ENCODE measurements at places on chromosomes 1 and 21.
A peak's percentile ranks its signal among the peaks of the same experiment; 100 is the strongest.

DNA sequence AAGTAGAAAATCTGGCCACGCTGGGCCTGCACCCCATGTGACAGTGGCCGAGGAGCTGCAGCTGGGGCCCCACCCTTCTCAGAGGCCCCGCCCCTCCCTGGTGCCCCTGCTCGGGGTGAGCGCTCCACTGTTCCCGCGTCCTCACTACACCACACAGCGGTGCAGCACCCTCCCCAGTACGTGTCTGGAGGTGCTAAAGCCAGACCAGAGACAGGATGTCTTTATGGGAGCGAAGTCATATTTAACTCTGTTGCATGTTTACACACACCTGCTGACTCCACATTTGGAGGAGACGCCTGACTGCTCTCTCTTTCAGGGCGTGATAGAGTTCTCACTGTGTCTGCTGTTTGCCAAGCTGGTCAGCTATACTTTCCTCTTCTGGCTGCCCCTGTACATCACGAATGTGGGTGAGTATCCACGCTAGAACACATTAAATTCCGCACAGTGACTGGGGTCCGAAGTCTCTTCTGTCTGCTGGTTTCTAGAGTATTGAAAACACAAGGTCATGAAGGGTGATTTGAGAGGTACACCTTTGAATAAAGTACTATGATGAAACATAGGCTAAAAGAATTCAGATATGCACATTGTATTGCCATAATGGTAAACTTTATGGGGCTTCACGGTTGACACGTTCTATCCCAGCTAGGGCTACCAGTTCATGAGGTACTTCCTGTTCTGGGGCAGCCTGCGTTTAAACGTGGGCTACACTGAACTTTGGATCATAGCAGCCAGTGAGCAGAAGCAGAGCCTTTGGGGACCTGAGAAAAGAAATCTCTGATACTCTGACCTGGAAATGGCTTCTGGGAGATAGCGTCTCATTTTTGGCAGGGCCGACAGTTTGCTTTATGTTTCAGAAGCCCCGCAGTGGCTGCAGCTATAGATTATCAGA is 48.4 kb downstream of the SLC37A1 start:
- DNase-seq: no peak

DNA sequence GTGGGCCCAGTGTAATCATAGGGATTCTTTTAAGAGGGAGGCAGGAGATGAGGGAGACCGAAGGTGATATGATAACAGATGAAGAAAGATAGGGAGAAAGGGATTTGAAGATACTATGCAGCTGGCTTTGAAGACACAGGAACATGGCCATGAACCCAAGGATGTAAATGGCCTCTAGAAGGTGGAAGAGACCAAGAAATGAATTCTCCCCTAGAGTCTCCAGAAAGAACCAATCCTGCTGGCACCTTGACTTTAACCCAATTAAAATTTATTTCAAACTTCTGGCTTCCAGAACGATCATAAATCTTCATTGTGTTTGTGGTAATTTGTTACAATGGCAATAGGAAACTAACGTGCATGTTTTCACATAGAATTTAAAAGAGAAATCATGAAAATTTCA is 95.0 kb upstream of the GORAB start:
- DNase-seq: peak; percentile 8

DNA sequence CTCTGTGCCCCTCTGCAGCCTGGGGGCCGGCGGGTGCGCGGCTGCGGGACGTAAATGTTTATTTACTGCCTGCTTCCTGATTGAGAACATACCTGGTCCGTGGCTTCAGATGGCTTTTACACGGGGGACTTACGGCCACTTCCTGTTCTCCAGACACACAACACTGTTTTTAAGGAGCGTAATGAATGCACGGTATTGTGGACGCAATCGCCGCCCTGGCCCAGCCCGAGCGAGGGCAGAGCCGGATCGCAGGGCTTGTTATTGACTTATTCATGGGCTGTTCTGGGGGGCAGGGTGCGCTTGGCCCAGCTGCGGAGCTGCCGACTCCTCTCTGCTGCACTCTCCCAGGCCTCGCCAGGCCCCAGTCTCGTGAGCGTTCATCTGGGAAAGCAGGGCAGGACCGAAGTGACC is 52.8 kb upstream of the ACTRT2 start:
- no peak for DNase-seq

DNA sequence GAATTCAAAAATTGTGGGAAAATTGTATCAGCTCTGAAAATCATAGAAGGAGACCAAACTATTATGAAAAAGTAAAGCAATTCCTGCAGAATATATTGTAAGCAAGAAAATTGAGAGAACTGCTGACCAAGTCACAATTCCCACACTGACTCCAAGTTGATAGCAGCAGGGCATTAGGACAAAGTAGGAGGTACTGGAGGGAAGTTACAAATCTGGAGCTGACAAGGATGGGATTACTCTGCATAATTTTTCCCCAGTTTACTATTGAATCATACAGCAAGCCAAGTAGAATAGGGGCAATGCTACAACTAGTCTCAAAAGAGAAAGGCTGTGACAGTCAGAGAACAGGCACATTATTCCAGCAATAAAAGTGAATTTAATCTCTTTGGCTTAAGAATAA is 161.3 kb upstream of the USP25 start:
- DNase-seq: no peak

DNA sequence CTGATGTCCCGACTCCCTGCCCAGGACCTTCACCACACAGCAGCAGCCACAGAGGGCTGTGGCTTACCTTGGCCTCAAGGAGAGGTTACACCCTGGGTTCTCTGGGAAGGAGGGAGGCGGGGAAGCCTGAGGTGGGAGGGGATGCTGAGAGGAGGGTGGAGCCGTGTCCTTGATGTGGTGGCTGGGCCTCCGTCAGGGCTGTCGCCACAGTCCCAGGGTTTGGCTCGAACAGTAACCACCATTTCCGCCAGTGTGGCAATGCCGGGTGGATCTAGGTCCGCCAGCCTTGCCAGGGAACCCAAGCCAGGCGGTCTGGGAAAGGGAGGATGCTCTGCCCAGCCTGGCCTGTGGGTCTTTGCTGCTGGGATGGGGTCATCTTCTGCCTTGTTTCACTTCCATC is 18.4 kb upstream of the CDCA8 start:
- DNase-seq: no peak

DNA sequence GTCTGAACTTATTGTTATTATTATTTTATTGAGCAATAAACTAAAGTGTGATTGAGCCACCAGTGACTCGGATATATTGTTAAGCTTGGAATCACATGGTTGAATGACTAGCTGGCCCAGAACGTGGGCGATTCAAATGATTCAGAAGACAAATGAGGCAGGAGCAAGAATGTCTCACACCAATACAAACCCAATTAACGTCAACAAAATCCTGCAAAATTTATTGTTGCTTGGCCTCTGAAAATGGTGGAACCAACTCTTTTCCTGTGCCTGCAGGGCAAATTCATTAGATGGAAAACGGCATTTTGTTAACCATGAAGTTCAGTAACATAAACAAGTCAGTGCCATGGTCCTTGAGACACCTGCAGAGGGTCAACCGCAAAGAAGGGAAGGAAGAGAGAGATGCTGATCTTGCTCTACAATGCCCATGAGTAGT is 482.0 kb downstream of the SETD4 start:
- DNase-seq: no peak

DNA sequence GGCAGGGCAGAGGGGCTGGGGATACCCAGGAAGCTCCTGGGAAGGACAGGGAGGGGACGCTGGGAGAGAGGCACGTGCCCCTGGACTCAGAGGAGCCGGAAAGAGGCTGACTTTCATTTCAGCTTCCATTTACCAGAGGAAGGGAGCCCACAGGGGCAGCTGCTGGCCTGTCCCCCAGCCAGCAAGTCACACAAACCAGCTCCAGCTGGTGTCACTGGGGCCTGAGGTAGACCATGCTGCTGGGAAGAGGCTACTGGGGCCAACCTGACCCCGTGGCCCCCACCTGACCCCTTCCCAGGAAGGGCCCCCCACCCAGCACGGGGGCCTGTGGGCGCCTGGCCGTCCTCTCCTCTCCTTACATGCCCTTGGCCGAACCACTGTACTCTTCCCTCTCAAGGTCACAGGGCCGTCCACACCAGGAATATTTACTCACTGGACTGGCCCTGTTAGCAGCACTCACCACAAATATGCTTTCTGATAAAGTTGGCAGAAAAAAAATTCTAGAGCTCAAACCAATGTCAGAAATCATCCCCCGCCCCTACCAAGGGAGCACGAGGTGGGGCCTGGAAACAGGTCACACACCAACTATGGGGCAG is 110.5 kb downstream of the CASZ1 start:
- DNase-seq: no peak

GRCh38 chr1:202516434-202516877 is 168.0 kb downstream of the PPP1R12B start:
- no peak for DNase-seq

DNA sequence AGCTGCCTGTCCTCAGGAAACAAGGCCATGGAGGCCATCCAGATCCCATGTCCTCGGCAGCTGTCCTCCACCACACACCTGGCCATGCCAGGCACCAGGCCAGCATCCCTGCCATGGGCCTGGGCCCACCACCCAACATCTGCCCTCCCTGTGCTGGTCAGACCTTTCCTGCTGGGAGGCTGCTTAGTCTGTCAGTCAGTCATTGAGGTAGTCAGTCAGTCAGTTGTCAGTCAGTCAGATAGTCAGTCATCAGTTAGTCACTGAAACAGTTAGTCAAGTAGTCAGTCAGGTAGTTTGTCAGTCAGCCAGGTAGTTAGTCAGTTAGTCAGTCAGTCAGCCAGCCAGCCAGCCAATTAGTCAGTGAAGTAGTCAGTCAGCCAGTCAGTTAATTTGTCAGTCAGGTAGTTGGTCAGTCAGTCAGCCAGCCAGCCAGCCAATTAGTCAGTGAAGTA is 17.2 kb downstream of the KRTAP10-1 start:
- no peak for DNase-seq

GRCh38 chr1:212633161-212633560 is 24.6 kb downstream of the ATF3 start:
- no peak for DNase-seq

DNA sequence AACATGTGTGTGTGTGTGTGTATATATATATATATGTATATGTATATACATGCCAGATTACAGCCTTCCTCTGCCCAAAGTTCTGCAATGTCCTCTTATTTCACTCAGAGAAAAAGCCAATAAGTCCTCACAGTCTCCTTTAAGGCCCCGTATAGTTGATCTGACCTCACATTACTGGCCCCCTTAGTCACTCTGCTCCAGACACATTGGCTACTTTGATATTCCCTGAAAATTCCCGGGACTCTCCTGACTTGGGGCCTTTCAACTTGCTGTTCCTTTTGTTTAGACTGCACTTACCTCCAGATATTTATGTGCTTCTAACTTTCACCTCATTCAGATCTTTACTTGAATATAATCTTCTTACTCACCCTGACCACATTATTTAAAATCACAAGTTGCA is 4.2 kb upstream of the BSDC1 start:
- DNase-seq: no peak

DNA sequence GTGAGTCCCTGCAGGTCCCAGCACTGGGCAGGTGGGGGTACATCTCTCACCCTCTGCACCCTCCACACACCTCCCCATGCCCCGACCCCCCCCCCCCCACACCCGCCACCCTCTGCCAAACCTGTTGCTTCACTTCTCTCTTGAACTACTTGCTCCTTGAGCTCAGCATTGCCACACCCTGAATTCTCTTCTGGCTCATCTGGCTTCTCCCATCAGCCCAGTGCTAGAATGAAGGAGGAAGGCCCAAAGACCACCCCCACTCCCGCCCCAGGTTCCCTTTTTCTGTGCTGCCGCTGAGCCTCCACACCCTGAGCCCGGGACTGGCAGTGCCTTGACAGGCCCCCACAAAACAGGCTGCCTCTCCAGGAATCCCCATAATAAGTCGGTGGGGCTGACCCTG is 6.4 kb upstream of the TNNI1 start:
- DNase-seq: no peak

DNA sequence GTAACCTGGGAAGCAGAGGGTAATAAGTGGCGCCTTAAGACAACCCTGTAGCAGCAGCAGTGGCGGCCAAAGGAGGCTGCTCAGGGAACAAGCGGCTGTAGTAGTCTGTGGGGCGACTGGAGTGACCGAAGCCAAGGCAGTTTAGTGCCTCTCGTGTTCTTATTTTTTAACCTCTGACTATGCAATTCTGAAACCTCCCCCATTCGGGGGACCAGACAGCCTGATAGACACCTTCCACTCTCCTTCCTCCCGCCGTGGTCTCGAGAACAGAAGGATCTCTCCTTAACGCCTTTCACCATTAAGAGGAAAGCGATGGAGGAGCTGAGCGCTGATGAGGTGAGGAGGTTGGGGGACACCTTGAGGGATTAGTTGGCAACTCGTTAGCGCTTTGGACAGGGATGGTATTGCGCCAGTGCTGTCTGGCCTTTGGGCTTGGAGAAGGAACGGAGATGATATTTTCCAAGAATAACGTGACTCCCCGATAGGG is 644 bp downstream of the UBE4B start:
- peak; percentile 61 for DNase-seq

DNA sequence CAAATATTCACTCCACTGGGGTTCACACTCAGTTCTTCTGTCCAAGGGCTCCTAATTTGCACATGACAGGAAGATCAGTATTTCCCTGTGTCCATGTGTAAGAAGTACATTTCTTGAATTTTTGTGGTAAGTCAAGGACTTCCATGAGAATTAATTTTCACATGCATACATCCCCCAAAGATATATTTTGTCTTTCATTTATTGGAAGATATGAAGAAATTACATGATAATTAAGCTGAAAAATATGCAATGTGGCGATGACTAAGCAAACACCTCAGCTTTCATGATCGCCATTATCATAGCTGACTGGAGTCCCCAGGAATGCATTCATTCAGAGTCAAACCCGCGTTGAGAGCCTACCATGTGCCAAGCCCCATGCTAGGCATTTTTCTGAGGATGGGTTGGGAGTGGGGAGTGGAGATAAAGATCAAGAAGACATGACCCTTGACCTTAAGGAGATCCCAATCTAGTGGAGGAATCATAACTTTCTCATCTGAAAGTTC is 104.6 kb upstream of the F3 start:
- DNase-seq: no peak

DNA sequence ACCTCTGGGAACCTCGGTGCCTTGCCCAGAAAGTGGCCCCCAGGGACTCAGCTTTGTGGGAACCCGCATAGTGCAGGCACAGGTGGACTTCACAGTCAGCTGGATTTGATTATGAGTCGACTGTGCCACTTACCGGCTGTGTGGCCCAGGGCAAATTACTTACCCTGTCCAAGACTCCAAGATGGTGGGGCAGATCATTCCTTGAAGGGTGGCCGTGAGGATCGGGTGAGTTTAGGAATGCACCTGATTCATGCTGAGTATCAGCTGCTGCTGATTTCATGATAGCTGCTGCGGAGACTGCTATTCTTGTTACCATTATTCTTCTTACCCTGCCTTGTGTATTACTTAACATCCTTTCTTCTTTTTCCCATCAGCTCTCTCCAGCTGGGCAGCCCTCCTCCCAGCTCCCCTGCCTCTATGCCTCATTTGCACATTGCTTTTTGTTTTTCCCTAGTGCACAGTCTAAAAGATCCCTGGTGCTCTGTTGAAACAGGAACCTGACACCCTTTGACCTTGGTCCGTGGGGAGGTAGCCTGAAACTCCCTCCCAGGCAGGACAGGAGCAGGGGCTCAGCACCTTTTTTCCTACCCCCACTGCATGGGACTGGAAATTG is 40.5 kb upstream of the FHAD1 start:
- no peak for DNase-seq

- DNase-seq: no peak
These were observed 17.3 kb upstream of the IRF2BP2 start for GRCh38 chr1:234627009-234627950.

Measured in lung microvascular endothelial cell (primary cell).